NCI-H1436 (cell line): ENCODE measurements at places on chromosomes 11 and 22.

DNA sequence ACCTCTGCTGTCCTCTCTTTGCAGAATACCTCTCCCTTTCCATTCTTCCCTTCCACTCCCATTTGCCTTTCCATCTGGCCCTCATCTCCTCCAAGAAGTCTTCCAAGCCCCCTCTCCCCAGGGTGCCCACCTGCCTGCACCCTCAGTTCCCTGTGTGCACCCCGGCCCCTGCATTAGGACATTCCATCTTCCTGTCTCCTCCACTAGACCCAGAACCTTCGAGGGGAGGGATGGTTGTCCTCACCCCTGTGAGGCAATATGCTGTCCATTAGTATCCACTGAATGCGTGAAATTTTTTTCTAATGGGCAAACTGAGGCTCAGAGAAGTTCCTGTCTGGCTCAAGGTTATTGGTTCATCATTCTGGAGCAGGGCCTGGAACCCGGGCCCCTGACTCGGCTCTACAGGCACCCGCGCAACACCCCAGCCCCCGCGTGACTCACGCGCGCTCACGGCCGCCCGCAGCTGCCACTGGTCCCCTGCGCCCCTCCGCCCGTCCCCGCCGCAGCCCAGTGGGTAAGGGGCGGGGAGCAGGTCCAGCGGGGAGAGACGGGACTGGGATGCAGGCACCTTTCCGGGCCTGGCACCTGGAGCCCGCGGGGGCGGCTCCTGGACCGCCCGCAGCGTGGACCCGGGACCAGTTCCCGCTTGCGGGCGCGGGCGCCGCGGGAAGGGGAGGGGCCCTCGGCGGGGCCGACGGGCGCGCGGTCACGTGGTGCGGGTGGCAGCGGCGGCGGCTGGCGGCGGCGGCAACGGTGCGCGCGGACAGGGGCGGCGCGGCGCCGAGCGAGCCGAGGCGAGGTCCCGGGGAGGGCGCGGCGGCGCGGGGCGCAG is 7.0 kb downstream of the SEPTIN3 start:
- DNase-seq, result peak; percentile 47

DNA sequence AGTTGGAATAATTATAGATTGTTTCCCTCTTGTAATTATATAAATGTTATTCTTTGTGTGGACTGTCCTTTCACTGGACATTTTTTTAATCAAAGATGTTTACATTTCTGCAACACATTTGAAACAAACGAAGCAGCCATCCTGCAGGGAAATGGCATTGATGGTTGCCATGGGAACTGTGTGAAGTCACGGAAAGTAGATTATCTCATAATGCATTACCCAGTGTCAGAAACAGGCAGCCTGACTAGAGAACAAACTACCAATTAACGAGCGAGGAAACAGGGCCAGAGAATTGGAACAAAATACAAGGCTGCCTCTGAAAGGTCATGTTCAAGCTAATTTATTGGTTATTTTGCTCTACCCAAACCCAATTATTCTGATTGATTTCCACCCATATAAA is 96.9 kb upstream of the LARGE1 start:
- no peak for DNase-seq

- DNase-seq, result no peak
Measured at GRCh38 chr22:43995057-43995685, 28.9 kb upstream of the PARVB start.

GRCh38 chr11:76321340-76321739 is 59.6 kb downstream of the THAP12 start:
- no peak for DNase-seq

DNA sequence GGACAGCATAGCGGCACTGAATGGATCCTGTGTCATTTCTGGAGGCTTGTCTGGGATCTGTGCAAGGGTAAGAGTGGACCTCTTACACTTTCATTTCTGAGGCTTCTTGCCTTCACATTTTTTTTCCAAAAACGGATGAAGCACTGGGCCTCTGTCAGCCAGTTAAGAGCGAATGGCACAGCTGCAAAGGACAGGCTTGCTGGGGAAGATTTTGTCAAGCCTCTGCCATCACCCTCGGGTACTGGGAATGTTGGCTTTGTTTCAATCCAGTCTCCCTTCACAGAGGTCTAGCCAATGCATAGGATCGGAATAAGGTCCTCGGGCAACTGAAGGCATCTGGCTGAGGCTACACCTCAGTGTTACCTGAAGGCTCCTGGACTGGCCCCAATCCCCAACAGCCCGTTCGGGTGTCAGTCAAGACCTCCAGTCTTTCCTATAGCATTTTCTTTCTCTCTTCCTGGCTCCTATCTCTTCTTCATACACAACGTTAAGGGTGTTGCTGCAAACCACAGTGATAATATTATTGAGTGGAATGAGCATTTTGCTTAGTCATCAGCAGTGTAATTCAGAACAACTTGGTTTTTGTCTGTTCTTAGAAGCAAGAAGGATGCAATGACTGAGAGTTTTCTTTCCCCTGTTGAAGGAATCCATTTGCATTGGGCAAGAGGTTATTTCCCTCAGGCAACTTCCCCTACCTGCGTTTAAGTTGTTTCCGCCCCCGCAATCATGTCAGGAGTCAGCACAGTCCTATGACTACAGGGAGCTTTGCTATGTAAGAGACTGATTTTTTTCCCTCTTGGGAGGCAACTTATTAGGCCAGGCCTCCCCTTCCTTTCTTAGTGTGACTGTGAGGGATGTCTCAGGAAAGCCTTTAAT is 22.8 kb downstream of the NPAT start:
- DNase-seq, result no peak

DNA sequence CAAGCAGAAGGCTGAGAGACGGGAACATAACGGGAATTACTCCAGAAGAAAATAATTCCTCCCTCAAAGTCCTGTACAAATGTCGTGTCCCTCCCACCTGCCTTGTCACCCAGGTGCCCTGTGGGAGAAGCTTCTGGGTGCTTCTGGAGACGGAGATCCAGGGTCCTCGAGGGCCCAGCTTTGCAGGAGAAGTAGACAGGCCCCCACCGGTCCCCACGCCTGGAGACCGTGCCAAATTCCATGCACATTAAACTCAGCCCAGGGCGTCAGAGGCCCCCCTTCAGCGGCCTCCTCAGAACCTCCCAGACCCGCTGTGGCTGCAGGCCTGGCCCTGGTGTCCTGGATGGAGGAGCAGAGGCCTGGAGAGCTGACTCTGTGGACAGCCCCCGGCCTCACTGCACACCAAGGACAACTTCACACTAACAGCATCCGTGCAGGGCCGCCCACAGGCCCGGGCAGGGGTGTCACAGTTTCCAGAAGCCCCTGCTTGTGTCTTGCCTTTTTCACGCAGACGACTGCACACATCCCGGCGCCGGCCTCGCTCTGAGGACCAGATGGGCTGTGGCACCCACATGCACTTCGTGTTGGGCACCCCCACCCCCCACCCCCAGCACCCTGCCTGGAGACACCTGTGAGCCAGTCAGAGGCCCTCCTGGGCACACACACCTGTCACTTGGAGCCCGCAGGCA is 734.3 kb downstream of the BRD1 start:
- no peak for DNase-seq

DNA sequence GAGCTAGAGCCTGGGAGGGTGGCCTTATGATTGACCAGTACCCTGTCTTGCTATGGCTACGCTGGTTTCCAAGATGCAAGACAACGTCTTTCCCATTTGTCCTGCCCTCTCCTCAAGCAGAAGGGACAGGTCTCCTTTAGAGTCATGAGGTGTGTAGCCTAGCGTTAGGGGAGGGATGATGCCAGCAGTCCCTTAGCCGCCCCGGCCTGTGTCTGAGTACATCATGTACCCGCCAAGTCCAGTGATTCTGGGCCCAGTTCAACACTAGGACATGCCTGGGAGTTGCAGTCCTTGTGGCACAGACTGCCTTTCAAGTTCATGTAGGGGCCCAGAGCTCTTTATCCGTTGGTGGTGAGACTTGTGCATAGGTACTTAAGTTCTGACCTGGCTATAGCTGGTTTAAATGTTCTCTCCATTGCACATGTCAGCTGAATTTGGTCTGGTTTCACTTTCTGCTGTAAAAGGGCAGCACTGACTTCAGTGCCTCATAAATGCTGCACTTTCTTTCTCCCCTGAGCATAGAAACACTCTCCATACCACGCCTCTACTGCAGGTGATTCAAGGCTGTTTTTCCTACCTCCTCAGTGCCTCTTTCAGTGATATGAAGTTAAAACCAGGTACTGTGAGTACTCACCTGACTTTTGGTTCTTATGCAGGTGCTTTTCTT is 151.1 kb downstream of the METTL15 start:
- no peak for DNase-seq

DNA sequence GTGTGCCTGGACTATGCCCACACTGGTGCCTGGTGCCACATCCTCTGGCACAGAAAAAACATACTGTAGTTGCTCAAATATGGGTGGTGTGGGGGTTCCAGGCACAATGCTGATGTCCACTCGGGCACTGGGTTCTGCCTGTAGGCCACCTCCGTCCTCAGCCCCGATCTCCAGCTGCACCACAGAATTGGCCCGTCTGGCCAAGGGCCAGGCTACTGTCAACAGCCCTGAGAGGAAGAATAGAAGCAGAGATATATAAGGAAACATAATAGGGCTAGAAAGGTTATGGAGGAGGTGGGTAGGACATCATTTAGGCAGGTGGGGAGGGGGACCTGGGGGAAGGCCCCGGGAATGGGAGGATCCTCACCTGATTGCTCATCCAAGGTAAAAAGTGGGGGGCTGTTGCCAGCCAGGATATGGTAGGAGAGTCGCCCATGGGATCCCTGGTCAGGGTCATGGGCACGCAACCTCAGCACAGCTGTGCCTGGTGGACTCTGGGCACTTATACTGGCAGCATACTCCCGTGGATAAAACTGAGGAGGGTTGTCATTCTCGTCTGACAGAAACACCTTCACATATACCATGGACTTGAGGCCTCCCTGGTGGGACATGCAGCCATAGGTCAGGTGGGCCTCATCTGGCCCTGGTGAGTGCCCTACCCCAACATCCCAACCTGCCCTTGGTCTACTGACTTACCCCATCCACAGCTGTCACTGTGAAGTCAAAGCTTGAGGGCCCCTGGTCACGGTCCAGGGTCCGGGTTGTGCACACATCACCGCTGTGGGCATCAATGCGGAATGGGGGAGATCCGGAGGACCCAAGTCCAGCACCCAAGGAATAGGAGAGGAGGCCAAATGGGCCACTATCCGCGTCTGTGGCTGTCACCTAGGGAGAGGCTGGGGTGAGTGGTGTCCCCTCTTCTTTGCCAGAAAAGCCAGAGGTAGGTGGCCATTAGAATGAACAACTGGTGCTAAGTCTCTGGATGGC is 14.5 kb upstream of the TPP1 start:
- DNase-seq, result no peak

- DNase-seq, result no peak
Measured at GRCh38 chr11:46321757-46322156, 25.5 kb upstream of the DGKZ start.

DNA sequence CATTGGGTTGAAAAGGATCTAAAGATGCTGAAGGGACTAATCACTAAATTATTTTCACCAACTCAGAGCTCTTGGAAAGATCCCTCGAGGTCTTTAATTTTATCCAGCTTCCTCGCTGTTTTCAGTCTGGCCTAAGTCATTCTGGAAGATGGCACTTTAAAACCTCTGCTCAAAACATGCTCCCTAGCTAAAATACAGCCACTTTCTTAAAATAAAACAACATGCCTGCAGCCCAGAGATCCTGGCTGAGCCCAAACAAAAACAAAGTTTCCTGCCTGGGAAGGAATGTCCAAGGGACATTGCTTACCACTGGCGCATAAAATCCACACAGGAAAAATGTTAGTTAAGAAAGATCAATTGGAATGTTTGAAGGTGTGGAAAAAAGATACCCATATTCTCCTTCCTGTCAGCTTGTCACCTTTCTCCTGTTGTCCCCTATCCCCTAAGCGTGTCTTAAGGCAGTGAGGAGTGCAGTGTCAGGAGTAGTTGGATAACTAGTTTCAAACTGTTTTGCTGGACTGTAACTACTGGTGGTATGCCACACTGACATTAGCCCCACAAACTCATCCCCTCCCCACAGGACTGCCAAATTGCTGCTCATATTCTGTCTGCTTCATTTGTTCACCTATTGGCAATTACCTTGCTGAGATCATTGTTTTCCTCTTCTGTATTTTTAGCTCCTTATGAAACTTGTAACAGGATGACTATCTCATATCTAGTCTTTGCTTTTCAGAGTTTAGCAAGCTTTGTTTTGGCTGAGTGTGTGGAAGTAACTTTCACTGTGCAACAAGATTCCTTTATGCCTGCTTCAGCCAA is 108.3 kb upstream of the SESN3 start:
- no peak for DNase-seq

DNA sequence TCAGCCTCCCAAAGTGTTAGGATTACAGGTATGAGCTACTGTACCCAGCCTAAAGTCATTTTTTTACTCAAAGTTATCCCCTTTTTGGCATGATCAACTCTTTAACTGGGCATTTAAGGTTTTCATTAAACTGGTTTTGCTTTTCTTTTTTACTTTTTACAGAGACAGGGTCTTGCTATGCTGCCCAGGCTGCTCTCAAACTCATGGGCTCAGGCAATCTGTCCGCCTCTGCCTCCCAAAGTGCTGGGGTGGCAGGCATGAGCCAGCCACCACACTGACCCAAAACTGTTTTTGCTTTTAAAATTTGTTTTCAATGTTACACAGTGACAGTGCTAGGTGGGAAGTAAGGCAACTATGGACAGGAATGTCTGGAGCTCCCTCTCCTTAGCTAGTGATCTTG is 3.9 kb upstream of the ZBED5 start:
- DNase-seq, result no peak

DNA sequence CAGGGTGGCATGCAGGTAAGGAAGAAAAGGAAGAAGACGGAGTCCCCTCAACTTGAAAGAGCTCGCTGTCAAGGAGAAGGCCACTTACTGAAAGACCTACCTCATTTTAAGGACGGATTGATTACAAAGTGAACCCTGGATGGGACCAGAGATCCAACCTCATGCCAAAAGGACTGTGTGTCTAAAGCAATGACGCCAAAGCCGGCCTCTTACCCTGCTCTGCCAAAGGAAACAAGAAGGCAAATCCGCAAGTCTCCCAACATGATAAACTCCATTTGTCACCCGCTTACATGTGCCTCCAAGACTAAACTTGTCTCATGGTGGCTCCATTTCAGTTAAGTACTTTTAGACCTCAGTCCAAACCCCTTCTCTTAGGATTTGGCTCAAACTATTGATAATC is 148.7 kb upstream of the MTMR2 start:
- DNase-seq, result no peak

- peak; percentile 72 for DNase-seq
Measured at GRCh38 chr11:120547811-120548681, 36.5 kb downstream of the GRIK4 start.
